ENCODE measurements at places on chromosomes 7 and 10.

GRCh38 chr10:13614530-13615332, 28.0 kb downstream of the PRPF18 start:
- DNase-seq = no peak

DNA sequence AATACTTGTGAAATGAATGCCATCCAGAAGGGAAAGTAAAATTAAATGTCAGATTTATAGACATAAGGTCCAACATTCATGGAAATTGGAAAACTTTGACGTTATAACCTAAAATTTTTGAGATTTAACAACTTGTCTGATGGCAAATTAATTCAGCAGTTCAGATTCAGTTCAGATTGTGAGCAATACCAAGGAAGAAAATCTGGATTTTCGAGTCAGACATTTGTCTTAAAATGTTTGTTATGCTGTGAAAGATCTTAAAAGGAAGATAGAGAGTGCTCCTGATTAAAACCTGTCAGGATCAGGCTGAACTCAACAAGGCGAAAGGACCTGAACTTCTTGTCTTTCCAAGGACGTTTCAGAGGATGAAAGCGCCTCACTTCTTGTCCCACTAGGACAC, 320.9 kb downstream of the PAXIP1 start:
- DNase-seq = no peak

DNA sequence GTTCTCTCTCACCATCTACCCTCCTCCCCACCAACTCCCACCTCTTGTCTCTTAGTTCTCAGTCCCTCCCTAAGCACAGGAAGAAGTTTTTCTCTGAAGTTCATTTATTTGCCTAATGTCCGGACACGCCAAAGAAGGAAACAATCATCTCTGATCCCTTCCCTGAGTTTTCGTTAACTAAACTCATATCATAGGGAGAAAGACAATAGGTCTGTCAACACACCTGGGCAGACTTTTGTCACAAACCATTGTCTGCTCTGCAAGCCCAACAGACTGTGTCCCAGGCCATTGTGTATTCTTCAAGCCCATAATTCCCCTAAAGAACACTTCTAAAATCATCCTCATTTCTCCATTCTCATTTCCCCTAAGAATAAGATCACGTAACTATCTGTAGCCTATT, 691.0 kb upstream of the MBL2 start:
- no peak for DNase-seq

GRCh38 chr7:85052894-85053293, 134.0 kb downstream of the SEMA3D start:
- DNase-seq = no peak

GRCh38 chr7:142811154-142811737, 40.5 kb downstream of the PRSS2 start:
- DNase-seq = no peak

DNA sequence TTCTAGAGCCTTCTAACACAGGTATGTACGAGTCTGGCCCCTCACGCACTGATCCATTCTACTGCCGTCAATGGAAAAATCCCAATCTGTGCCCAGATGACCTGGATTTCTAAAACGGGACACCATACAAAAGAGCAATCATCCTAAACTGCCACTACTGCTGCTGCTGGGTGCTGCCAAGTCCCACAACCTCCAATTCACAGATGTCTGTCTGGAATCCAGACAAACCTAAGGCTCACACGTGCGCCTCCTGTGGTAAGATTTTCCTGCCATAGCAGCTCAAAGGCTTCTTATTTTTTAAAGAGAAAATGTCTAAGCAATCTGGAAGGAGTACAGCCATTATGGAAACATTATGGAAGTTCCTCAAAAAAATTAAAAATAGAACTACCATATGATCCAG, 40.9 kb downstream of the JCAD start:
- no peak for DNase-seq

DNA sequence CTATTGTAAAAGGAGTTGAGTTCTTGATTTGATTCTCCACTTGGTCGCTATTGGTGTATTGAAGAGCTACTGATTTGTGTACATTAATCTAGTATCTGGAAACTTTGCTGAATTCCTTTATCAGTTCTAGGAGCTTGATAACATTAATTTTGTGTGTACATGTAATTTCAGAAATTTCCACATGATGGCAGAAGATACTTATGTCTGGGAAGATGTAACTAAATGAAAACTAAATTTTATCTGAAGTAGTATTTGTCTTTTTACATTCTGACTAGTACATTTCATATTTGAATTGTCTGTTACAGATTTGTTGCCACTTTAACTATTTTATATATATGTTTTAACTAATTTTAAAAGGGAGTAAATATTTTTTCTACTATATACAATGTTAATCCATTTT, 27.6 kb downstream of the SDHAF3 start:
- DNase-seq = no peak

DNA sequence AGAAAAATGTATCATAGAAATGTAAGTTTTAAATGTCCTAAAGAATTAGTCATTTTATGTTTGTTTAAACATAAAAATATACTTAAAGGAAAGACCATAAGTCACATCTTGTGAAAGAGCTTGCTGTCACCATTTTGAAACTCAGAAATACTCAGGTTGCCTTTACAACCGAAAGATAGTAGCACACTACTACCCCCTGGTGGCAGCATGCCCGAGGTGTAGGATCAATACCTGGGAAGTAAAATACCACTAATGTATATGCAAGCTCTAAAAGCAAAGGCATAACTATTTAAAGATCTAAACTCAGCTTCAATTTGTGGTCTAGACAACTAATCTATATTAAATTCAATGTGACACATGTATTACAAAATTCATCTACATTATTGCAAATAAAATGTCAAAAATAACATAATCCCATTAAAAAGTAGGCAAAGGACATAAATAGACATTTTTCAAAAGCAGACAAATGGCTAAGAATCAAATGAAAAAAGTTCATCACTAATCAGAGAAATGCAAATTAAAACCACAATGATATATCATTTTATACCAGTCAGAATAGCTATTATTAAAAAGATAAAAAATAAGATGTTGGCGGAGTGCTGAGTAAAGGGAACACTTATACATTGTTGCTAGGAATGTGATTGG, 47.7 kb upstream of the FGL2 start:
- DNase-seq = peak; percentile 89

DNA sequence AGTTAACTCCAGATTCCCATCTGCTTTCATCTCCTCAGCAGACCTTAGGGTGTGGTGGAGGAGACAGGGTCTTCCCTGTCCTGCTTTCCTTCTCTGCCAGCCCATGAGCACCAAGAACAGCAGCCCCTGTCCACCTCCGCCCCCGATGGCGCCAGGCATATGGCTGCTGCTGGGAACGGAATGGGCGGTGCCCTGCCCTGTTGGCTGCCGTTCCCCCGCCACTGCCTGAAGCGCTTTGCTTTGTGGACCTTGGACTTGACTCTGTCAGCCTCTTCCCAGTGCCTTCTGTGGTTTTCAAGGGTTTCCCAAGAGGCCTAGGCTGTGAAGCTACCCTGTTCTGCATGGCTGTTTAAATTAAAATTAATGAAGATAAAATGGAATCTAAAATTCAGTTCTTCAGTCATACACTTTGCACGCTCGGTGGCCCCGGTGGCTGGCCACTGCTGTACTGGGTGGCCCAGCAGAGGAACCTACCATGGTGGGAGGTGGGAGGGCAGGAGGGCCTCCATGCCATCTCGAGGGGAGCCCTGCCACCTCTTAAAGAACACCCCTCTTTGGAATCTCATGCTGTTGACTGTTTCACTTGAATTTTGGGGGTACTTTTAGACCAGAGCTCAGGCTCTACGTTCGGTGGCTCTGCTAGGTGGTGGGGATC, 78.7 kb downstream of the NKX6-2 start:
- DNase-seq = no peak

DNA sequence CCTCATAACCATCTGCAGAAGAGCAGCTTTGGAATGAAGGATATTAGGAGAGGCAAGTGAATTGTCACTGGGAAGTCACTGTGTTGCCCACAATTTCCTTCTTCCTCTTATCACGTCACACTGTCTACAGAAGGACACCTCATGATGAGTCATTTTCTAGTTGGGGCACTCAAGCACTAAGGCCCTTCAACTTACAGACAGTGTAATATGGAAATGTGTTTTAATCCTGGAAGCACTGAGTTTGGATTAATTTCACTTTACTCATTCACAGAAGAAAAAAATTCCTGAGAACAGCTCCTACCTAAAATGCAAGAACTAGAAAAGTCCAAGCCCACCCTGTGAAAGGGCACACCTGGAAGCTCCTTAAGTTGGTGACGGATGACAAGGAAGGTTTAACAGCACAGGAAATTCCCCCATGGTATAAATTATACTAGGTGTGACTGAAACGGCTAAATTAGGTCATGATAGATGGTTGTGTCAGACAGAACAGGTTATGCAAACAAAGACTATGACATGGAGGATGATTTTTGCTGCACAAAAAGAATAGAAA, 56.6 kb downstream of the PARD3 start:
- no peak for DNase-seq

DNA sequence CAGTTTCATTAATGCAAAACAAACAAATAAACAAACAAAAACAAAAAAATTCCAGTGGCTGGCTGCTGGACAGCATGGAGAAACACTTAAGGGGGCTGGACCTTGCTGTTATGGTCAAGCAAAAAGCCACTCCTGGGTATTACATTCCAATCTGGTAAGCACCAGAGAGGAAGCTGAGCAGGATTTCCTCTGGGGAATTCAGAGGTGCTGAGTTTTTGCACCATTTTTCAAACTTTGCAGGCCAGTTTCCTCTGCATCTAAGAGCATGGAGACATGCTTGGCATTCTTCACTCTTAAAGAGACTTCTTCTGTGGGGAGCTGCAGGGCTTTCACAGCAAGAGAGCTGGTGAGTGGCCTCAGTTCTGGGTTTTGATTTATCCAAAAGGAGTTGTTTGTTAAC, 84.5 kb downstream of the FZD1 start:
- DNase-seq = no peak

- DNase-seq = no peak
Observed at GRCh38 chr7:32073533-32073932, 3.3 kb upstream of the PDE1C start.

DNA sequence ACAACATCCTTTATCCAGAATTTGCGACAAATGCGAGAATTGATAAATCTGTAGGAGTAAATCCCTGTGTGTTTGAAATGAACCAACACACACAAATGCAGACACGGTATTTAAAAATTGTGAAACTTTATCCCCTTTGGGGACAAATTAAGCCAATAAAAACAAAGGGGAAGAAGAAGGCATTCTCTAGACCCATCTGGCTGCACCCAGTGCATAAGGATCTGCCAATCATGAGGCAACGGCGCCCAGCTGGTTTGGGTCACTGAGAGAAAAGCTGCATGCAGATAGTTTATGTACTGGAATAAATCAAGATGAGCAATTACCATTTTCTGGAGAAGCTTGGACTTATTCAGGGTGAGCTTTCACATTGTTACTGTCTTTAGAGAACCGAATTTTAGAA, 45.7 kb downstream of the VAX1 start:
- no peak for DNase-seq

DNA sequence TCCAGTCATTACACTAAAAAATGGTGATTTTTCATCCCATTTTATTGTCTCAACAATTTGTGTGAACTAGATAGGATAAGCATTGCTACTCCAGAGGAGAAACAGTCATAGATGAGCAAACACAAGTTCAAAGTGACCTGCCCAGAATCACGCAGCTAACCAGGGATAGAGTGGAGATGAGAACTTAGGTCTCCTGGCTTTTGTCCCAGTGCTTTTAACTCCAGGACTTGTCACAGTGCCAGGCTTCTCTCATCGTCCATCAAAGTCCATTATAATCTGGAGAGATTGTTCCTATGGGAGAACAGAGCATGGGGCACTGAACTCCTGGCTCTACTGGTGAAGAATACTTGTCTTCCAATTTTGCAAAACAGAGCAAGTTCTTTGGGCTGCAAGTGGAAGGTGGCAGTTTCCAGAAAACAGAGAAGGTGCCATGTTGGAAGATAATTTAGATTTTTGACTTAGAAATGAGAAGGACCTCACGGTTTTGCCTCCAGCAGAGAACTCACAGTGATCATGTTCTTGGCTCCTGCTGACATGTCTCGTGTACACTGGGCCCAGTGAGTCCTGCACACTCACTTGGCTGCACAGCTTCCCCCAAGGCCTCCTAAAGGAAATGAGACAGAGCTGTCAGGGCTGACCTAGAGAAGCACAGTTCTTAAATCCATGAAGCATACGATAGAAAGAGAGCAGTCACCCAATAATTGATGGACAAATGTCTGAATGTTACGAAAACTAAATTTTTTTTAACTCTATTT, 322.9 kb upstream of the NRP1 start:
- no peak for DNase-seq

- DNase-seq = no peak
Observed at GRCh38 chr7:139382439-139382838, 22.7 kb downstream of the LUC7L2 start.

DNA sequence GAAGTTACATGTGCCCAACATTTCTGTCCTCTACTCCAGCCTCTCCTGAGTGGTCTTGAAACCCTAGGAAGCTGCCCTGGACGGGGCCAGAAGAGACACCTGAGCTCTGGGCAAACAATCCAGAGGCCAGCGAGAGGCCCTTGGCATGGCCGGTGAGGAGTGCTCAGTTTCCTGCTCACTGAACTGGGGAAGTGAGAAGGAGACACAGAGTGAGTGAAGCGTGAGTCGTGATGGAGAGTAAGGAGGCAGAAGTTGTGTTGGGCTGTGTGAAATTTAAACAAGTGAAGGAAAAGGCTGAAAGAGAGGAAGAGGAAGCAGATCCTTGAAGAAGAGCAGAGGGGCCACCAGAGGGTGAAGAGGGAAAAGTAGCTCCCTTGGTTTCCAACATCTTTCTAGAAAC, 73.2 kb downstream of the WNT2 start:
- DNase-seq = no peak

DNA sequence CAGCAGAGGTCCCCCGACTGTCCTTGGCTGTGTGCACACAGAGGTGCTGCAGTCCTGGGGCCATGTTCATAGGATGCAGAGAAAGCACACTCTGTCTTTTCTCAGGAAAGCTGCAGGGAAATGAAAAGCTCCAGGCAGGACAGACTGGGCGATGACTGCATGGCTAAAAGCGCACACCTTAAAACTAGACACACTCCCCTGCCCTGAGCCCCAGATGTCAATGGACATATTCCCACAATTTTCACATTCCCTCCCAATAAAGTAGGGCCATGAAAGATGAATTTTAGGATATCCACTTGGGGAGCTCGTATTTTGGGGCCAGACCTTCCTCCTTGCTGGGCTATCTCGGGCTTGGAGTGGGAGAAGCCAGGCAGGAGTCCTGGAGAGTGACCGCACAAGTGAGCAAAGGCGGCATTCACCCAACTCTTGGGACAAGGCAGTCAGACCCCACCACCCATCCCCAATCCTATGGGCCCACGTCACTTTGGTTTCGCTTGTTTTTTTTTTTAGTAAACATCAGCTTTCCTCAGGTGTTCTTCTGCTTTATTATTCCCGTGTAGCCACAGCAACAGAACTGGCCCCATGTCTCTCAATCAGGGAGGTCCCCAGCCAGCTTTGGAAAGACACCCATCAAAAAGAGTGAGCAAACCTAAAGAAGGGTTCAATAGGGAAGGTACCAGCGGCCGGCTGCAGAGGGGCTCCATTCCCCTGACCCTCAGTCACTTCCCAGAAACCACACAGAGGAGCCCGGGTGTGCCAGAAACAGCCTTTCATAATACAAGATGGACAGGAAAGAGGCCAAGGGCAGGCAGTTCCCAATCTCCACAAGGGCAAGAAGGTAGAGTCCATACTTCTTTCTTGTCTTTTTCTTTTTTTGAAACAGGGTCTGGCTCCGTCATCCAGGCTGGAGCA, 12.7 kb downstream of the GPRIN2 start:
- DNase-seq = no peak

GRCh38 chr10:74394416-74394969, 243.5 kb downstream of the ADK start:
- DNase-seq = no peak

- DNase-seq = no peak
Observed at GRCh38 chr7:85924062-85924461, 719.6 kb upstream of the GRM3 start.
